Left renal cortex interstitium (tissue), 4 donors: ENCODE measurements at places on chromosomes 13 and 19. TPM values are rescaled to one million over a fixed set of nuclear protein-coding genes. Genes with fewer than 3 reads are reported as not detected.

GRCh38 chr19:42313096-42313839 is at the start of gene TMEM145:
Gene TMEM145, plus strand, starts transcription at chr19:42313309. Its CDS starts 68 bp downstream, at chr19:42313377.
- DNase-seq = no peak

DNA sequence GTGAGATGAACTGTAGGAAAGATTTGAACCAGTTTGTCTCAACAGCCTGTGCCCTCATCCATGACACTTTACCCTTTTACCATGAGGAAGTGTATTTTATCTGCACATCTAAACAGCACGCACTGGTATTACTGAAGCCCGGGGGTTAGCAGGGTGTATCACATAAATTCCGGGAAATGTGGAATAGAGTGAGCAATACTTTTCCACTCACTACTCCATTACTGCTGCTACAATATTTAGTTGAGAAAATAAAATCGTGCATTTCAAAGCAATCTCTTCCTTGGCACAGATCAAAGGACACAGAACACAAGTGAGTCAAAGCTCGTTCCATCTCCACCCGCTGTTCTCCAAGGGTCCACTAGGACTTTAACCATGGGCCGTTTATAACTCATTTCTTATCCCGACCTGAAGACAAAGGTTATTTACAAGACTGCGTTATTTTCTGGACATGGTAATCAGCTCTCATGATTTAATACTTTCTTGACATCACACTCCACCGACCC is 35.2 kb downstream of the STK24 start:
- no peak for DNase-seq

- no peak for DNase-seq
Observed at GRCh38 chr19:11541238-11541637, 2.6 kb downstream of the CNN1 start.

- no peak for DNase-seq
Observed at GRCh38 chr19:18737337-18737953, 53.7 kb downstream of the COMP start.

DNA sequence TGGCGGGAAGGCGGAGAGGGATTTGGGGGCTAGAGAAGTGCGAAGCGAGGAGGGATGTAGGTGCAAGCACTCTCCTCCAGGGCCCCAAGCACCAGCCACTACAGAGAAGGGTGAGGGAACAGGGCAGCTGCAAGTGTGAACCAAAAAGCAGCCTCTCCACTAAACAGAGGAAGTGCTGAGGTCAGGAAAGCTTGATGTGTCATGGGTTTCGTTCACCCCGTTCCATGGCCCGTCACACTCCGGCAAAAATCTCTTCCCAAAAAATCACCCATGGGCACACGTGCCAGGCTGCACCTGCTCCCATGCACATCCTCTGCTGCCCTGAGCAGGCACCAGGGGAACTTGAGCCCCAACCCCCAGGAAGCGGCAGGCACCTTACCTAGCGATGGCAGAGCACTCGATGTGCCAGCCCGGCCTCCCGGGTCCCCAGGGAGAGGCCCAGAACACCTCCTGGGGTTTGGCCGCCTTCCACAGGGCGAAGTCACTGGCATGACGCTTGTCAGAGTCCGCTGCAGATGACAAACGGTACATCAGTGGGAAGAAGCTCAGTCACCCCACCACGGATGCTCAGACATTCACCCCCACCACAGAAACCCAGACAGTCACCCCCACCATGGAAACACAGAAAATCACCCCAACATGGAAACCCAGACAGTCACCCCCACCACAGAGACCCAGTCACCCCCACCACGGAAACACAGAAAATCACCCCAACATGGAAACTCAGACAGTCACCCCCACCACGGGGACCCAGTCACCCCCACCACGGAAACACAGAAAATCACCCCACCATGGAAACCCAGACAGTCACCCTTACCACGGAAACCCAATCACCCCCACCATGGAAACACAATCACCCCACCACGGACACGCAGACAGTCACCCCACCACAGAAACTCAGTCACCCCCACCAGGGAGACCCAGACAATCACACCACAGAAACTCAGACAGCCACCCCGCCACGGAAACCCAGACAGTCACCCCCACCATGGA is 29.0 kb downstream of the CARS2 start:
- no peak for DNase-seq

DNA sequence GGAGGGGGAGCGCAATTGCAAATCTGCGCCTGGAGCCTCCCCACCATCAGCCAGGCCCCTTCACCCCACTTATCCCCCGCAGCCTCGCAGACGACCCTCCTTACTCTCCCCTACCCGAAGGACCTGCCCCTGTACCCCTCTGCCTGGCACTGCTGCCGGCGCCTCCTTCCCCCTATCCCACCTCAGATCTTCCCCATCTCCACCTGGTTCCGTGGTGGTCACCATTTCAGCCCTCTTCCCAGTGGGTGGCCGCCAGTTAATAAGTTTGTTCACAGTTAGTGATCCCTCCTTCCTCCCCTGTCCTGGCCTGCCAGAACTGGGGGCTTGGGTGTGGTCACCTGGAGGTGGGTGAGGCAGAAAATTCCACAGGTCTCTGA is 397 bp downstream of the SLC44A2 start:
- DNase-seq = no peak

DNA sequence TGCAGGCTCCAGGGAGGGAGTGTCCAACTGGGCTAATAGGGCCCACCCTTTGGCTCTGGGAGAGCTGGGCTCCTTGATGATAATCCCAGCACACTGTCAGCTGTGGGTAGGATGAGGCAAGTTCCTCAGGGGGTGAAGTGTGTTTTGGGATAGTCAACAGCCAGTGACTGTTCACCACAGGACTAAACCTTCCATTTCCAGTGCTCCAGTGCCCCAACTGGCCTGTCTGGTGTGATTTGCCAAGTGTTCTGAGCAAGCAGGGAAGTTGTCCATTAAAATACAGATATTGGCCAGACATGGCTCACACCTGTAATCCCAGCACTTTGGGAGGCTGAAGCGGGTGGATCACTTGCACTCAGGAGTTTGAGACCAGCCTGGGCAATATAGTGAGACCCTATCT is 150.9 kb downstream of the TM9SF2 start:
- DNase-seq = no peak

- no peak for DNase-seq
Observed at GRCh38 chr13:101955764-101956163, 446.1 kb downstream of the FGF14 start.

ZNF611 gene
- polyA plus RNA-seq = 13.1 TPM

ICAM5 gene
- polyA plus RNA-seq = 0.32 TPM
